ENCODE measurements at places on chromosomes 2 and 18.

GRCh38 chr2:2116657-2117056 is 214.4 kb downstream of the MYT1L start:
- peaks cover 18% of the 10 kb centered on the region for H3K27me3 ChIP-seq
- H3K4me1 ChIP-seq, result no peaks in the 10 kb centered on the region
- no peak for DNase-seq
- H3K27ac ChIP-seq, result no peak overlapping the region
- no peaks in the 10 kb centered on the region for H3K36me3 ChIP-seq

DNA sequence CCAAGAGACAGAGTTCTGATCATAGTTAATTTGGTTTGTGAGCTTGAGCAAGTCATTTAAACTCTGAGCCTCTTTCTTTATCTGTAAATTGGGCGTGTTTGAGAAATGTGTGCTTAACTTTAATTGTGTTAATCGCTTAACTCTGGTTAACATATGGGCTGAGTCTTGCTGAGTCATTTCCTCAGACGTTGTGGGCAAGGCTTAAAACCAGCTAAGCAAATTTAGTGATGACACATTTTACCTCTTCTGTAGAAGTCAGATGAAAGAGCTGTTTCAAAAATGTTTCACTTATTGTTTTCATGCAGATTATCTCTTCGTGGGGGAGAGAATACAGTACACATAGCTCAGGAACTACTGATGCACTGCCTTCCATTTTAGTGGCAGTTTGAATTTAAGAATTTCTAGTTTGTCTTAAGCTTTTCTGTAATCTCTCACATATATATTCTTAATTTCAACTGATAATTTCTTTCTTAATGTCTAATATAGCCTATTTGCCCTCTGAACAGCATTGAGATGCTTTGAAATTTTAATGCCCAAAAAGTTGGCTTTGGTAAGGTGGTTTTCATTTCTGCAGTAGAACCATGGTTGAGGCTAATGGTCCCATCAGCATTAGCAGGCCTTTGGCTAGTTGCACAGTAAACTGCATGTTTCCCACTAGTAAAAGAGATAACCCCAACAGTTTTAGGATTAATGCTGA is 34.9 kb downstream of the RAB10 start:
- no peak overlapping the region for H3K4me3 ChIP-seq
- H3K4me1 ChIP-seq, result peaks cover 33% of the 10 kb centered on the region
- DNase-seq, result no peak
- no peak overlapping the region for H3K27ac ChIP-seq

DNA sequence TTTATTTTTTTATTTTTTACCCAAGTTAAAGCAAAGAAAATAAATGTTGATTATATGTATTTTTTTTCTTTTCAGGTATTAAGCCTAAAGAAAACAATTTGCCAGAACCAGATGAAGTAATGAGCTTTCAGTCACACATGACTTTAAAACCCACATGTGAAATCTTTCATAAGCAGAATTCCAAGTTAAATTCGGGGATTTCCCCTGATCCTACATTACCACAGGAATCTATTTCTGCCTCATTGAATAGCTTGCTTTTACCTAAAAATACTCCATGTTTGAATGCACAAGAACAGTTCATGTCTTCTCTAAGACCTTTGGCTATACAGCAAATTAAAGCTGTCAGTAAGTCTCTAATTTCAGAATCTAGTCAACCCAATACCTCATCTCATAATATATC is 26.6 kb downstream of the GEN1 start:
- H3K27ac ChIP-seq, result no peak overlapping the region
- no peaks in the 10 kb centered on the region for H3K4me1 ChIP-seq
- no peak overlapping the region for H3K4me3 ChIP-seq
- H3K36me3 ChIP-seq, result no peaks in the 10 kb centered on the region

DNA sequence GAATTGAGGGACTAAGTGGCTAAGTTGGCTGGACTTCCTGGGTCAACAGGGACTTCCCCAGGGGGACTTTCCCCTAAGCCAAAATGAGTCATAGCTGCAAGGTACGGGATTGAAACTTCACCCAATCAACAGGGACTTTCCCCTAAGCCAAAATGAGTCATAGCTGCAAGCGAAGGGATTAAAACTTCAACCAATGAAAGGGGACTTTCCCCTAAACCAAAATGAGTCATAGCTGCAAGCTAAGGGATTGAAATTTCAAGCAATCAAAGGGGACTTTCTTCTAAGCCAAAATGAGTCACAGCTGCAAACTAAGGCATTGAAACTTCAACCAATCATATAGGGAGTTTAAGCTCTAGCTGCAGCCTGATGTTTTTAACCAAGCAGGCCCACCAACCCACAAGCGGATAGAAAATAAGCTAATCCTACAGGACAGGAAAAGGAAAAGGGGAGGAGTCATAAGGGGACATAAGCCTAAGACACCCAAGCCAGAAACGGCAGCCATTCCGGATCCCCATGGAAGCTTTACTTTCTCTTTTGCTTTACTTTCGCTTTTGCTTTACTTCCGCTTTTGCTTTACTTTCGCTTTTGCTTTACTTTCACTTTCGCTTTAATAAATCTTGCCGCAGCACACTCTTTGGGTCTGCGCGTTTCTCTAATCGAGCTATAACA is 1375.4 kb upstream of the CELF4 start:
- peak; percentile 18 for DNase-seq
- peak overlapping the region; percentile 20 for H3K4me3 ChIP-seq
- H3K36me3 ChIP-seq, result no peaks in the 10 kb centered on the region

DNA sequence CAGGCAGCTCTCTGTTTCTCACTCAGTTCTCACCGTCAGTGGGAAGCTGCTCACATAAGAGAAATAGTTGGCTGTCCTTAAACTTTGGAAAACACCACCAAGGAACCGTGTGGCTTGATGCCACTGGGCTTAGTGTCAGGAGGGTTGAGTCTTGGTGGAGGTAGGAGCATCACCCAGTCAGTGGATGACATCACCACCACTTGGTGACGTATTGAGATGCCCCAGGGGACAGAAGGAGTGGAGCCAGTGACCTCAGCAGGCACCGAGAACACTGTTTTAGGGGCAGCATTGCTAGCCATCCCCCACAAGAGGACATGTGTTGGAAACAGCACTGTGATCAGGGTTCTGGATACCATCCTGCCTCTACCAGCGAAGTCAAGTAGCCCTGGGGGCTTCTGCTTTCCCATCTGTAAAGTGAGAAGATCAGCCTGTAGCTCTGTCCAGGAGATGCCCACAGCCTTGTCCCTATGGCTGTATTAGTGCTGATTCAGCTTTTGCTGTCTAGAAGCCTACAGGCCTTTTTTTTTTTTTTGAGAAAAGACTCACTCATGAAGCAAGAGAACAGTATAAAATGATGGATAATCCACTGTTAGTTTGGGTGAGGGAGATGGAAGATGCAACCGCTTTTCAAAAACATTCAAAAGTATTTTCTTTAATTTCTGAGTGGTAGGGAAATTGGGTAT is 66.2 kb downstream of the TSN start:
- H3K27ac ChIP-seq, result no peak overlapping the region
- no peak overlapping the region for H3K4me3 ChIP-seq
- no peaks in the 10 kb centered on the region for H3K36me3 ChIP-seq
- no peak for DNase-seq

DNA sequence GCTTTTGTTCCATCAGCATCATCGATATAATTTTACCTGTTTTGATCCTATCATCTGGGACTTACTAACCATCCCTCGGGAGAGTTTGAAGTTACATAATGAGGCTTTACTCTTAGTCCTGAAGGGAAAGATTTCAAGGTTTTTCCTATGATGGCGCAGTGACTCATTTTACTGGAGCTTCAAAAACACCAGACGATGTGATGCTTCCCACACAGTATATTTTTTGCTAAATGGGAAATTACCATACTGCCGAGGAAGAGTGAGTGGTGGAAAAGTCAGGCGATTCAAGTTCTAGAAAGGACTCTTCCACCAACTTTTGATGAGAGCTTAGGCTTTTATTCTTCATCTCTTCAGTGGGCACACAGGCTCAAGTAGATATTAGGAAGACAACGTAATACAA is 44.6 kb upstream of the GCG start:
- no peak overlapping the region for H3K27ac ChIP-seq
- DNase-seq, result no peak
- no peak overlapping the region for H3K4me3 ChIP-seq
- peaks cover 24% of the 10 kb centered on the region for H3K27me3 ChIP-seq

GRCh38 chr18:74171910-74172606 is 23.7 kb downstream of the TIMM21 start:
- no peaks in the 10 kb centered on the region for H3K36me3 ChIP-seq
- peak overlapping the region; percentile 24 for H3K27ac ChIP-seq
- peak overlapping the region; percentile 36 for H3K4me3 ChIP-seq
- H3K4me1 ChIP-seq, result peaks cover 12% of the 10 kb centered on the region
- DNase-seq, result no peak

- DNase-seq, result no peak
- H3K4me3 ChIP-seq, result no peak overlapping the region
- H3K4me1 ChIP-seq, result no peaks in the 10 kb centered on the region
- H3K27me3 ChIP-seq, result no peaks in the 10 kb centered on the region
- no peak overlapping the region for H3K27ac ChIP-seq
Measured at GRCh38 chr2:188833799-188834198, 140.4 kb upstream of the COL3A1 start.

DNA sequence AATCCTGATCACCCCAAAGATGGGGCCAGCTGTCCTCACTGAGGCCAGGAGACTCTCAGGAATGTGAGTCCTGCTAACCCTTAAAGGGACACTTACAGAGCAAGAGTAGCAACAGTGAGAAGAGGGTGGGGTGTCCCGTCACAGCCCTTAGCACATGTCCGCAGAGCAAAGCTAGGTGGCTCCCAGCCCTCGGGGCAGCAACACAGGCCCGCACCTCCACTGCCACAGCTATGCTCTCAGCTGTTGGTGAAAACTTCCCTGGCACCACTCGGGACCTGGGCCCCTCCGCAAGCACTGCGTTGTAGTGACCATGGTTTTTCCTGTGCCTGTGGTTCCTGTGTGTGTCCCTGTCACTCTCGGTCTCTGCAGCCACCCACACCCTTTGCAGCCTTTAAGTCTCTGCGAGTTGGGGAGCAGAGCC is 76.4 kb upstream of the UXS1 start:
- H3K36me3 ChIP-seq, result no peaks in the 10 kb centered on the region
- DNase-seq, result no peak
- peaks cover 20% of the 10 kb centered on the region for H3K4me1 ChIP-seq
- peaks cover 20% of the 10 kb centered on the region for H3K27me3 ChIP-seq
- no peak overlapping the region for H3K27ac ChIP-seq

GRCh38 chr18:30135938-30136337 is 906.6 kb downstream of the DSC3 start:
- no peaks in the 10 kb centered on the region for H3K4me1 ChIP-seq
- no peaks in the 10 kb centered on the region for H3K27me3 ChIP-seq
- no peak for DNase-seq
- no peak overlapping the region for H3K4me3 ChIP-seq

GRCh38 chr2:86136141-86136540 is 30.1 kb downstream of the PTCD3 start:
- H3K27me3 ChIP-seq, result no peaks in the 10 kb centered on the region
- H3K4me1 ChIP-seq, result no peaks in the 10 kb centered on the region
- DNase-seq, result no peak

DNA sequence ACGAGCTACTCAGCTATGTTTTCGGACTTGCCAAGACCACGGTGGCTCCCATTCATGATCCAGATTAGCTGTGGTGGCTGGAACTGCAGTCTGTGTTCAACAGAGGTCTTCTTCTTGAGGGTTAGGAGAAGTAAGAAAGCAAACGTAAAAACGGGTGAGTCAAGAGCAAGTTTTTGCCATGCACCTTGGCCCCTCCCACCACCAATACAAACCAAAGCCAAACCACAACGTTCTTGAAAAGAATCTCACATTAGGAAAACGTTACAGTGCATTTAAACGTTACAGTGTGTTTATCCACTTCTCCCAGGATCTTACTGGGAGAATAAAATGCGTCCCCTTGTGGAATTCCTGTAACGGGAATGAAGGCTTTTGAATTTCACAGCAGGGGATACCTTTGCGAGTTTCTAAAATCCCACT is 725 bp downstream of the FBXO48 start:
- H3K36me3 ChIP-seq, result no peaks in the 10 kb centered on the region
- H3K4me1 ChIP-seq, result peaks cover 30% of the 10 kb centered on the region
- peak overlapping the region; percentile 99 for H3K27ac ChIP-seq

DNA sequence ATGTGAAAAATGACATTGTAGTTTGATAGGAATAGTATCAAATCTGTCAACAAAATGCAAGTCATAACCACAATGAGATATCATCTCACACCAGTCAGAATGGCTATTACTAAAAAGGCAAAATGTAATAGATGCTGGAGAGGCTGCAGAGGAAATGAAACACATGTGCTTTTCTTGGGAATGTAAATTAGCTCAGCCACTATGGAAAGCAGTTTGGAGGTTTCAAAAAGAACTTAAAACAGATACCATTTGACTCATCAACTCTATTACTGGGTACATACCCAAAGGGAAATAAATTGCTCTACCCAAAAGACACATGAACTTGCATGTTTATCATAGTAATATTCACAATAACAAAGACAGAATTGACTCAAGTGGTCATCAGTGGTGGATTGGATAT is 572.6 kb downstream of the TRIB2 start:
- no peaks in the 10 kb centered on the region for H3K4me1 ChIP-seq
- H3K27ac ChIP-seq, result no peak overlapping the region
- no peak overlapping the region for H3K4me3 ChIP-seq
